ENCODE measurements at places on chromosomes 2 and 18.

GRCh38 chr2:106104332-106105062 is 89.6 kb downstream of the UXS1 start:
- no peak for DNase-seq

DNA sequence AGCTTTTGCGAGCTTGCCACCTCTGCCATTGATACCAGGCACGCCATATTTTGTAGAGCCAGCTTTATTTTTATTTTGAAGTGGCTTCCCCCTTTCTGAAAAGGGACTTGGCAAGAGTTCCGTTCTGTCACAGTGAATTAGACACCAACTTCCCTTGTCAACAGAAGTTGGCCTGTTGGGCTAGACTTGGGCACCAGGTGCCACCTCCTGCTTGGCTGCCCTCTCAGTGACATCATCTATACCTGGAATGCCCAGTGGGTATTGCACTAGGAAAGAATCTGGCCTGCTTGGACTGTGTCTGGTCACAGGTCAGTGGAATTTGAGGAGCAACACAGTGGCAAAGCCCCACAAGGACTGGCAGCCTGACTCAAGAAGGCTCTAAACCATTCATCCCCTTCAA is 101.0 kb downstream of the BCL2L11 start:
- DNase-seq, result no peak

GRCh38 chr2:18268400-18268799 is 292.1 kb downstream of the RDH14 start:
- no peak for DNase-seq

GRCh38 chr2:7906431-7906830 is 775.4 kb upstream of the ID2 start:
- no peak for DNase-seq

DNA sequence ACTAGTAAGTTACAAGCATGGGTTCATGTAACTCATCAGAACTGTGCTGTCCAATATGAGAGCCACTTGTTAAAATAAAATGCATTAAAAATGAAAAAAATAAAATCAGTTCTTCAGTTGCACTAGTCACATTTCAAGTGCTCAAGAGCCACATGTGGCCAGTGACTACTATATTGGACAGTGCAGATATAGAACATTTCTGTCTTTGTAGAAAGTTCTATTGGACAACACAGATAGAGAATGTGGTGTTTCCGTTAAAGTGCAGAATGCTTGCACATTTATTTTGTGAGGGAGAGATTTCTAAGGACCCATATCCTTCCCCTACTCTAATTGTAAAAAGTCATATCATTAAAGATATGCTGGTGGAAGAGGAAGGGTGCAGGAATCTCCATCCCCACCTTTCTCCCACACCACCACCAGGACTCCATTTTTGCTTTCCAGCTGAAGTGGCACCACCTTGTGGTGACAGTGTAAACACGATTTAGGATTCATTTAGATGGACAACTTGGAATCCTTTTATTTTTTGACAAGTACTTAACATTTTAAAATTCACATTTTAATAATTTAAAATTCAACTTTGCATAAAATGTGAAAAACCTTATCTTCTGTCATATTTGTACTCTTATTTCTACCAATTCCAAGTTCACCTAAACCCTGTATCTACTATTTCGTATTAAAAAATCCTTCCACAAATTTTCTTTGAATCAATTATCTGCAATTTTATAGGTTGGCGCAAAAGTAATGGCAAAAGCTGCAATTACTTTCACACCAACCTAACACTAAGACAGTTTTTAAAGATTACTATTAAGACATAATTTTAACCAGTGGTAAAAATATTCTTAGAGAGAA is 9.4 kb upstream of the CD302 start:
- DNase-seq, result peak; percentile 13

DNA sequence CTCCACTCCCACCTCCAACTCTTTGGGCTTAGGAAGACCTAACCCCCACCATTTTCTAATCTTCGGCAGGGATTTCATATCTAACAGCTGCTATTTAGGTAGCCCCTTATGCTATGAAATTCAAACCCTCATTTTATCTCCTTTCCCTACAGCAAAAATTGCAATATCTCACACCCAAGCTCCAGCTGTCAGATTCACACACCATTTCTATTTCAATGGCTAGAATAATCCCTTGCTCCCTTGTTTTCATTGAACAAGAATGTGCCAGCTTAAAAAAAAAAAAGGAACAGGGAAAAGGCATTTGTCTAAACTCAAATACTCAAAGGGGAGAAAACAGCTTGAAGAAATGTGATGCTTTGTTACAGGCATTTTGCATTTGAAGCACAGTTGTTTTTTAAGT is 850.6 kb upstream of the ACVR2A start:
- DNase-seq, result no peak

GRCh38 chr2:72011370-72011689 is 136.3 kb downstream of the CYP26B1 start:
- DNase-seq, result no peak

DNA sequence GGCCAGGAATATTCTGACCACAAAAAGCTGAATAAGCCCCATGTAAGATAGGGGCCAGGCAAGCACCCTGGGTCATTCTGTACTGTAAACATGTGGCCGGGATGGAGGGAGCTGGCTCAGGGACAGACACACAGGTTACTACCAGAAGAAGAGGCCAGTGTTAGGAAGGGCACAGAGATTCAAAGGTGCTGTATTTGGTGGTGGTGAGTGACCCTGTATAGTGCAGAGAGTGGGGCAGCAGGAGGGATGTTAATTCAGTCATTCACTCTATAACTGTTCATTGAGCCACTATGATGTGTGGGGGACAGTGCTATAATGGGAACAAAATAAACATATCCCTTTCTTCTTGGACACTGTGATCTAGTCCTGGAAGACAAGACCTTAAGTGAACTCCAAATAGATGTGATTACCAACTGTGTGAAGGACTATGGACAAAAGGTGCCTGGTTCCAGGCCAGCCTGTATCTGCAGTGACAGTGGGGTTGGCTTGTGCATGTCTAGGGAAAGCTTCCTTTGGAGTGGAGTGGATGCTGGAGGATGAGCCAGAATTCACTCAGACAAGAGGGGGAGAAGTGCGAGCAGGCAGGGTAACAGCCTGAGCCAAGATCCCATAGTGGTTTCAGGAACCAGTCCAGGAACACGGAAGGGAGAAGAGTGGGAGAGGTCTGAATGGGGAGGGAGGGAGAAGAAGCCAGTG is 8.3 kb downstream of the MOCOS start:
- DNase-seq, result no peak

- no peak for DNase-seq
These were observed 146.5 kb downstream of the MAIP1 start for GRCh38 chr2:200101922-200102321.

DNA sequence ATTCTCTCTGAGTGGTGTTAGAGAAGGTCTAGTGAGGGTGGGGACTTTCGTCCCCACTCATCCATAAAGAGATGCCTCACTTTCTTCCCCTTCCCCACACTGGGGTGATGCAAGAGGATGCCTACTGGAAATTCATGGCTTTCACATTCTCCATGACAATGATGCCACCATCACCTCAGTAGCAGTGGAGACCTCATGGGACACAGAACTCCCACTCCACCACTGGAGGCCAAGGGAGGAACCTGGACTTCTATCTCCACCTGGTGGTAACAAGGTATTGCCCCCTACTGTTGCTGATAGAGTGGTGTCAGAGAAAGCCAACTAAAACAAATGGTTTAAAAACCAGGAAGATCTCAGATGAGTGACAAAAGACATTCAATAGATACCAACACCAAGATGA is 110.9 kb downstream of the INHBB start:
- DNase-seq, result no peak

- DNase-seq, result no peak
These were observed 40.4 kb upstream of the TMEM178A start for GRCh38 chr2:39625193-39625926.

GRCh38 chr2:103401621-103402020 is 639.8 kb downstream of the TMEM182 start:
- DNase-seq, result peak; percentile 38

DNA sequence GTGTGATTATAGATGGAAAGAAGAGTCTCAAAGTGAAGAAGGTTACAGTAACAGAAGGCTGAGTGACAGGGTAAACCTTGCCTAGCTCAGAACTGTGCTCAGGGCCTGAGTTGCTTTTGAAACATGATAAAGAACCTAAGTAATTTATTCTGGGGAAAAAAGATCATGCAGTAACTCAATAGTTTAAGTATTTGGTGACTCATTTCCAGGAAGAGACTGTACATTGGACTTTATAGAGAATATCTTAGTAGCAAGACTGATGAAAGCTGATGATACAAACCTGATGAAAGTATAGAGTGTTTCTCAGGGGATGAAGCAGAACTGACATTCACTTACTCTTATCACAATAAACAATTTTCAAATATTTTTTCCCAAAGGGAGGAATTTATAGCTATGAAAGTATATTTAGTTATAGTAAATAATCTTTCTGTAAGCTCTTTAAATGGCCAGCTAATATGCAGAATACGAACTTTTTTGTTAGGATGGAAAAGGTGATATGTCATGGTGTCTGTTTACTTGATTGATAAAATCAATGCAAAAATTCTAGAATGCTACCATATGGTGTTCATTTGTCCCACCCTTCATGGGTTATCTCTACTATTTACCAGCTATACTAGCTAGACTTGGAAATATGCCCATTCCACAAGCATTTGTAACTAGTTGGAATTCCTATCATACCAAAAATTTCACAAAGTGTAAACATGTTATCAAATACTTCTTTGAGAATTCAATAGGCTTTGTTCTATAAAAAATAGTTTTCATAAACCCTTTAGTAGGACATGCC is 1265.5 kb upstream of the ACVR2A start:
- DNase-seq, result no peak

- no peak for DNase-seq
These were observed 35.9 kb downstream of the CCDC102B start for GRCh38 chr18:68833756-68834155.

- no peak for DNase-seq
These were observed 8.9 kb downstream of the STAM2 start for GRCh38 chr2:152166633-152167032.

- DNase-seq, result no peak
These were observed 36.3 kb downstream of the FBXO11 start for GRCh38 chr2:47869859-47870595.

GRCh38 chr18:5939801-5940667 is 44.7 kb upstream of the TMEM200C start:
- no peak for DNase-seq

- no peak for DNase-seq
These were observed 443.2 kb downstream of the ARHGAP15 start for GRCh38 chr2:143572421-143572820.

GRCh38 chr2:12737297-12737696 is 20.6 kb downstream of the TRIB2 start:
- no peak for DNase-seq
